ENCODE measurements at places on chromosomes 3 and 15. TPM values are rescaled to one million over a fixed set of nuclear protein-coding genes. Genes with fewer than 3 reads are reported as not detected.
A peak's percentile ranks its signal among the peaks of the same experiment; 100 is the strongest.

Gene ITIH4
- total RNA-seq: 17.7 TPM

Gene ARRDC4
- total RNA-seq: 19.2 TPM

Gene CELSR3
- total RNA-seq: 0.22 TPM

DNA sequence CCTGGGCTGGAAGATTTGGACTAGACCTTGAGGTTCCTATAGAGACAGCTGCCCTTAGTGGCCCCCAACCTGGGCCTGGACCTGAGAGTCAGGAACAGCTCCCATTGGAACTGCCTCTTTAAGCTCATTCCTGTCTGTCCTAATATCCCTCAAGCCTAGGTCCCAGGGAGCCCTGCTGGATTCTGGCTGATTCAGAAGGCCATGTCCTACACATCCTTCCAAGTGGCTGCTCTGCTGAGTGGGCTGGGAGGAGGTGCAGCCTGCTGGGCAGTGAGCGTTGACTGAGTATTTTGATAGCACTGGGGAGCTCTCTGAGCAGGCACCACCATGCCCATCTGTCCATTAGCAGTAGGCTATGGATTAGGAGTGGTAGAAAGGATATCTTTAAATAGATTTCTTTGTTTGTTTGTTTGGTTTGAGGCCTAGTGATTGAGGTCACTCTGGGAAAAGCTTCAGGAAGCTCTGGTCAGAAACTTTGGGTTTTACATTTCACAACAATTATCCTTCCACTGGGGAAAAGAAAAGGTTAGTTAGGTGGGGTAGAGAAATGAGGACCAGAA, 54.6 kb upstream of the ATOSA start:
- DNase-seq: no peak

DNA sequence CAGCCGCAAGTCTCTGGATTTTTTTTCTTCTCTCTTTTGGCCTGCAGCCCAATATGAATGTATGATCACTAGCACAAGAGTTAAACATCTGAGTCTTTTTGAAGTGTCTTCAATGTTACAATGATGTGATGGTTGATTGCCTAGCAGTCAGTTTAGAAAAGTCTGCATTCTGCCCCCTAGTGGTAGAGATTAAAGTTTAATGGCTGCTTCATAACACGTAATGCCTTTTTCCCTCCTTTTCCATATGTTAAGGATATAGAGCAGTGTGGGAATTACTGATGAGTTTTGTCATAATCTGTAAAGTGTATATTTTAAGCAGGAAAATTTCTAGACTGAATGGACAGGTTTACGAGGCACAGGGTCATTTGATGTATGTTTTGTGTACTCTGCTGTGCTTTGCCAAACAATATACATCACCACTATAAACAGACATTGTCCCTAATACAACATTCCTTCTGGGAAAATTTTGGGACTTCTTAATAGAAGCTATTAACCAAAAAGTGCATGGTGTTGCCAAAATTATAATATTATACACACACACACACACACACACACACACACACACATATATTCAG, 1038.5 kb upstream of the NR2F2 start:
- peak; percentile 59 for DNase-seq

DNA sequence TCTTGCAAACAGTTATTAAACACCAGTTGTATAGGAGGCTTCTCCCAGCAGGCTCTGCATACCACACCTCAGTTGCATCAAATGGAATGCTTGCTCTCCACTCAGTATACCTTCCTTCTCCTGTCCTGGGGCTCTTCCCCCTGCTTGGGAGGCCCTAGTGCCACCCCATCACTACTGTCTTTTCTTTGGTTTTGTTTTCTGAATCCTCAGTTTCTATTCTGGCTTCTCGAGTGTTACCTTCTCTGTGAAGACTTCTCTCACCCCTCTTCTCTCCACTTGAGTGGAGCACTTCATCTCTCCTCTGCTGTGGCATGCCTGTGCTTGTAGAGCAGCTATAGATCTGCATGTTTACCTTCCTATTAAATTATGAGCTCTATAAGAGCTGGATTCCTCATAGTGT, 75.7 kb upstream of the TPRG1 start:
- DNase-seq: no peak

- DNase-seq: peak; percentile 86
Observed at GRCh38 chr3:61903931-61904657, 342.7 kb downstream of the PTPRG start.
